K562 (cell line): ENCODE measurements at places on chromosomes 5 and 9.
A peak's percentile ranks its signal among the peaks of the same experiment; 100 is the strongest.

- DNase-seq = no peak
Observed at GRCh38 chr5:96252596-96252995, 180.5 kb downstream of the PCSK1 start.

DNA sequence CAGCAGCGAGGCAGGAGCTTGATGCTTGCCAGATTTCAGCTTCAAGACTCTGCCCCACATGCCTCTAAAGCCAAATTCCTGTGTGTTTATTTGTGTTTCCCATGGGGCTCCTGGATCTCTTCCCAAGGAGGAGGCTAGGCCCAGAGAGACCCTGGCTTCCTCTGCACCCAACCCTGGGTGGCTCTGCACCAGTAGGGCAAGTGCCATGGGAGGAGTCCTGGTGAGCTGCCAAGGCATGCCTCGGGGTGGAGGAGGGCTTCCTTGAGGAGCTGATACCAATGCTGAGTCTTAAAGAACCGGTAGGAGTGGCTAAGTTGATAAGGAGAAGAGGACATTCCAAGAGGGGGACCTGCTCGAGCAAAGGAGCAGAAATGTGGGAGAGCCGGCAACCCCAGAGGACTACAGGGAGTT is 6.8 kb upstream of the TIFAB start:
- DNase-seq = peak; percentile 55

DNA sequence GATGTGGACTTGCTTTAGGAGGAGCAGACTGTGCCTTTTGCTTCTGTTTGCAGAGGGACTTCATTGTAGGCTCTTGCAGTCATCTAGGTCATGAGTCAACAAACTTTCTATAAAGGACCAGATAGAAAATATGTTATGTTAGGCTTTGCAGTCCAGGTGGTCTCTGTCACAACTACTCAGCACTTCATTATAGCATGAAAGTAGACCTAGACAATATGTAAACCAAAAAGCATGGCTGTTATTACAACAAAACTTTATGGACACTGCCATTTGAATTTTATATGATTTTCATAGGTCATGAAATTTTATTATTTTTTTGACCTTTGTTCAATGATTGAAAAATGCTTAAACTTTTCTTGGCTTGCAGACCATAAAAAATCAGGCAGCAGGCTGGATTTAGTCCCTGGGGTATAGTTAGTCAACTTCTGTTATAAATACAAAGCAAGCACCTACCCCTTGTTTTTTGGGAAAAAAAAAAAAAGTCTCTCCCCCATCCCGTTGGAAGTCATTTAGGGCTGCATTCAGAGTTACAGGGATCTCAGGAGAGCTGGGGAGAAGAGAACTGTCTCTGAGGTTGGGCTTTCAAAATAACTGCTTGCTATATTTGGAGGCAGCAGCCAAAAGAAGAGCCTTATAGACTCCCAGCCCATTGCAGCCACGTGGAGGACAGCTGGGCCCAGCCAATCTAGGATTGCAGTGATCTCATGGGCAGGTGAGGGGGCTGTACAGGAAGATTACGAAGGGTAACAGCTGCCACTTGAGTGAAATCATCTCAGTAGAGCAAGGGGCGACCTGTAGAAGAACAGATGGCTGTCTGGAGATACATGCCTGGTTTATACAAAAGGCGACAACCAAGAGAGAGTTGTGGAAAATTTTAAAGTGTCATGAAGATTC is 136.6 kb upstream of the TNC start:
- DNase-seq = no peak

- DNase-seq = no peak
Observed at GRCh38 chr9:111854799-111855198, 41.8 kb upstream of the UGCG start.

DNA sequence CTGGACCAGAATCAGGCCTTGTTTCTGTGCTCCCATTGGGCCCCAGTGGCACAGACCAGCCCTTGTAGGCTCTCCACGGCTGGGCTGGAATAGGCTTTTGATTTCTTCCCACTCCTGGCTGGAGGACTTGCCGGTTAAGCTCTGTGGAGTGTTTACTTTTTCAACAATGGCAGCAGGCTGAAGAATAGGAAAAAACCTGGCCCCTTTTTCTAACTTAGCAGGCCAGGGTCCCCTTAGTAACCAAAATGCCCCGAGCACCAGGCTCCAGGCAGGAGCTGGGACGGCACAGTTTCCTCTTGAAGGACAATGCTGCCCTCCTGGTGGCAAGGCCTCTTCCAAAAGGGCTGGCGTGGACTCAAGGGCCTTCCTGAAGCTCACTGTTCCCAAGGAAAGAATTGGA is 230.3 kb downstream of the CRB2 start:
- no peak for DNase-seq

DNA sequence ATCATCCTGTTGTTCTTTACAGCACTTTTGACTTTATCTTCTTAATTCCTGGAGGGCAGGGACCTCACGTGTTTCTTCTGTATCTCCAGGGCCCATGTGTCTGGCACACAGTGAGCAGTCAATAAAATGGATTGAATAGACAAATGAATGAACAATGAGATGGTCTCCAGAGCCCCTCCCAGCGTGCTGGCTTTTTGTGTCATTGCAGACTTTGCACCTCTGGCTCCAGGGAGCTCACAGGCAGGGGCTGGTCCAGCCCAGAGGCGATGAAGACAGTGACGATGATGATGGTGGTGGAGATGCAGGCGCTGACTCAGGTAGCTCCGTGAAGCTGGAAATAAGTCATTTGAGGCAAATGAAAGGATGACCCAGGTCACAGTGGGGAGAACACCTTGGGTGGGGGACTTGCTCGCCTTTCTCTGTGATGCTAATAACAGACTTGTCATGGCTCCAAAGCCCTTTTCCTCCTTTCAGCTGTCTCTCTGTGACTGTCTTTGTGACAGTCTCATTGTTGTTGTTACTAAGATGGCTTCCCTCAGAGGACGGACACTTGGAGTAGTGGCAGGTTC is 30.4 kb upstream of the FABP6 start:
- no peak for DNase-seq

DNA sequence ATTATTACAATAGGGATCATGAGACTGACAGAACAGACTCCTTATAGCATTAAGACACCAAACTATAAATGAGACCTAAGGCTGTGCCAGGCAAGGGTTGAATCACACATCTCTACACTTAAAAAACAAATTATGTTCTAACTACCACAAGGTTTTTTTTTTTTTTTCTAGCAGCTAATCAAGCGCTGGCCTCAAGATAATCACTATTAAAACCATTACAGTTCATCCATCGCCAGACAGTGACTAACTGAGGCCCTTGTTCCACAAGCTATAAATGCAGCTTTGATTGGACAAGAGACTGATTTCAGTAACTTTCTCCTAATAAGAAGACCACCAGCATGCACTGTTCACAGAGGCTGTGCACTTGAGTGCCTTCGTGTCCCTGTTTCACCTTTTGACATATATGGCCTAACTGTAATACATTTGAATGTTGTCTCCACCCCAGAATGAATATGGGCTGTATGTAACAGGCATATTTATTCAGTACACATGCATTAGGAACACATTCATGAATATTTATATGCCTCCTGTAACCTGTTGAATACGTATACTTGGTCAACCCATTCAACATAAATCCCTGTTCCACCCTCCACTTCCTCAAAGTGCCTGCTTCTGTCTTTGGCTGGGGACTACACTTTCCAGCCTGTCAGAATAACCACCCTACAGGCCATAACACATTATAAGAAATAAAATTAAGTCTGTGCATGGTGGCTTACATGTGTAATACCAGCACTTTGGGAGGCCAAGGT is 22.8 kb upstream of the ZNF131 start:
- no peak for DNase-seq

- no peak for DNase-seq
Observed at GRCh38 chr9:99485459-99485858, 263.4 kb downstream of the SEC61B start.

DNA sequence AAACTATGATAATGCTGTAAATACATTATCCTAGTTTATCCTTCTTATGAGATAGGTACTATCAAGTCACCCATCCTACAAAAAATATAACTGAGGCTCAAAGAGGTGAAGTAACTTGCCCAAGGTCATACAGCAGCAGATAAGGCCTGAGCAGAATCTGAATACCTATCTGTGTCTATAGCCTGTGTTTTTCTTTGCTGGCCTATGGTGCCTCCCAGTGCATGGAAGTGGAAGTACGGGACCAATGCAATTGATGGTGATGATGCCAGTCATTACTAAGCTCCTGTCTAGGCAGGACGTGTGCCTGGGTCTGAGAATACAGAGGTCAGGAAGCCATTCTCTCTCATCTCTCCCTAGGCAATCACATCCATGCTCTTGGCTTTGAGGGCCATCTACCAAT is 67.8 kb downstream of the FAT2 start:
- peak; percentile 66 for DNase-seq

DNA sequence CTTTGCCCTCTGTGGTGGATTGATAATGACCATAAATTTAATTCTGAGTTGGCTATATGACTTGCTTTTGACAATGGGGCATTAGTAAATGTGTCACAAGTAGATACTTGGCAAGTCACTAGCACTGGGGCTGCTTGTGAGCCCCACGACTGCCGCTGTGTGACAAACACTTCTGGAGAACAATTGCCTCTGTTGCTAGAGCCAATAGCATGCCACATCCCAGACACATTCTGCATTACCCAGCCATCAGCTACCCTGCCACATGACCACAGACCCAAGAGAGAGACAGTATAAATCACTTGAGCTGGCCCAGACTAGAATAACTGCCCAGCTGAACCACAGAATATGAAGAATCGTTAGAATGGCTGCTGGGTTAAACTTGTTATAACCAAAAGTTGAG is 753.2 kb upstream of the DMAC1 start:
- no peak for DNase-seq

DNA sequence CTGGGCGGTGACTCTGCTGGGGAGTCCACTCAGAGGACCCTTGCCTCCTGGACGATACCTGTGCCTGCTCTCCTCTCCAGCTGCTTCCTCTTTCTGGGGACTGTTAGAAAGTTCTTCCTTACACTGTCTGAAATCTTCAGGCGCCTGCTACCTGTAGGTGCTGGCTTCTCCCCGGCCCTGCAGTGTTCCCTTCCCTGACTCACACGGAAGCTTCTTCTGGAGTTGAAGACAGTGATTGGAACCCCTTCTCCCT is 562 bp downstream of the GSN start:
- DNase-seq = no peak

GRCh38 chr9:98859941-98860340 is 52.5 kb downstream of the GALNT12 start:
- no peak for DNase-seq

DNA sequence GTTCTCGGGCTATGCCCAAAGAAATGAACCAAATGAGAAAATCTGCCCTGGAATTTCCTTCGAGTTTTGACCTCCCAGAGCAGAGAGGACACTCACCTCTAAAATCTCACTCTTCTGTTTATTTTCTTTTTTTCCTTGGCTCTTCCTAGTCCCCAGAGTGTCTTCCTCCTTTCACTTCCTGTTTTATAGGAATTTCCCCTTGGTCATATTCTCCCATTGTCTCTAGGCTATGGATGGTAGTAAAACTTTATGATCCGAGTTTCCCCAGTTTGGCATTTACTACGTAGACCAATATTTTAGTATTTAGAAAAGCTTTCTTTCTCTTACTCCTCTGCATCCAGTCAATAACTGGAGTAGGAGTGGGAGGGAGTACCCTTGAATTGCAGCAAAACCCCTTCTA is 354.5 kb upstream of the ZNF608 start:
- DNase-seq = no peak
